ENCODE measurements at places on chromosomes 7 and 10. TPM values are rescaled to one million over a fixed set of nuclear protein-coding genes. Genes with fewer than 3 reads are reported as not detected.

GRCh38 chr7:24924375-24924774, 55.6 kb downstream of the OSBPL3 start:
- no peak for DNase-seq

GRCh38 chr7:107559864-107560263, 3.9 kb downstream of the COG5 start:
- peak; percentile 55 for DNase-seq

The DLX6 gene
- total RNA-seq: not detected

The CYP3A4 gene
- not detected for total RNA-seq
